ENCODE measurements at places on chromosomes 1 and 21.

GRCh38 chr1:179953974-179954492 is 577 bp upstream of the CEP350 start:
- no peak for DNase-seq

DNA sequence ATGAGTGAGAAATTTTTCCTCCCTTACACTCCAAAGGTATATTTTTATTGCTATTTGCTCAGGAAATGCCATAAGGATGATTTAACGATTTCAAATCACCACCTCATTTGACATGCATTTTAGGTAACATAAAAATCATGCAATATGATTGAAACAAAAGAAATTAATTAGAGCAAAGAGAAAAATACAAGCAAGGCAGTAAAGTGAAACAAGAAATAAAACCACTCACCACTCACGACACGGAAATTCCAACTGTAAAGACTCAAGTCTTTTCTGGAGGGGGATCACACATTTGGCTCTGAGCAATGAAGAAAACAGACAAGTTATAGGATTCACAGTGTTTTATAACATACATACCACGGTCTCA is 86.8 kb upstream of the ARHGAP29 start:
- no peak for DNase-seq

GRCh38 chr1:212692774-212693644 is 6.6 kb downstream of the BATF3 start:
- DNase-seq: no peak

DNA sequence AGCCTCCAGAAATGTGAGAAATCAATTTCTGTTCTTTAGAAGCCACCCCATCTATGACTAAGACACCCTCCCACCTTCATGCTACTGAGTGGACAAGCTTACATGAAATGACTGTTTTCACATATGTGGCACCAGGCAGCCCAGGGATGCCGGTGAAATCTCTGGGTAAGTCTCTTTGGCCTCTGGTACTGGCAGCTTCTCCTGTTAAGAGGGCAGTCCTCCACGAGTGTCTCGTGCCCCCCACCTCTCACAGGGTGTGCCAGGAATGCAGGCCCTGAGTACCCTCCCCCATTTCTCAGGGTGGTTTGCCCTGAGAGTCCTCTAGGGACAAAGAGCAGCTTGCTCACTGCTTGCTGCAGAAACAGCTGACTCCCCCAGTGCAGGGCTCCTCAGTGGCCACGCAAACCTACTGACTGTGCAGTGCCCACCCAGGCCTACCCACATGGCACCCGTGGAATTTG is 3.2 kb upstream of the PRXL2B start:
- DNase-seq: no peak

GRCh38 chr1:161763522-161764098 is 2.5 kb upstream of the ATF6 start:
- no peak for DNase-seq

DNA sequence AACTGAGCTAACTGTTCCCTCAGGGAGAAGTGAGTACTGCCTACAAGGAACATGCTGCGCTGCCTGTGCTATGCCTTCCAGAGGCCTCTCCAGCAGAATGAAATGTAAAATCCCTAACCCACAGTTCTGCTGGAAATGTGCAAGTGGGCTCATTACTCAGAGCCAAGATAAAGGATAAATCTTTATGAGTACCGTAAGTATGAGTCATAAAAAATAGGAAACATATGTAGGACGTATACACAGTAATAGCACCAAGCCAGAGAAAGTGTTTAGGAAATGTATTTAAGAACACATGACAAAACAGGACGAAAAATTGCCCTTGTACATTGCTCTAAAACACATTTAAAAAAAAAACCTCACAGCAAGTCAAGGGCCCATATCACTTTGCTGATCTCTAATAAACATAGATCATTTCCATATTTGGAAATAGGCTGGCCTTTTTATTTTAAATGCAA is 104.6 kb downstream of the TGFBR3 start:
- no peak for DNase-seq

GRCh38 chr1:27713139-27713725 is 12.5 kb upstream of the FAM76A start:
- DNase-seq: no peak

DNA sequence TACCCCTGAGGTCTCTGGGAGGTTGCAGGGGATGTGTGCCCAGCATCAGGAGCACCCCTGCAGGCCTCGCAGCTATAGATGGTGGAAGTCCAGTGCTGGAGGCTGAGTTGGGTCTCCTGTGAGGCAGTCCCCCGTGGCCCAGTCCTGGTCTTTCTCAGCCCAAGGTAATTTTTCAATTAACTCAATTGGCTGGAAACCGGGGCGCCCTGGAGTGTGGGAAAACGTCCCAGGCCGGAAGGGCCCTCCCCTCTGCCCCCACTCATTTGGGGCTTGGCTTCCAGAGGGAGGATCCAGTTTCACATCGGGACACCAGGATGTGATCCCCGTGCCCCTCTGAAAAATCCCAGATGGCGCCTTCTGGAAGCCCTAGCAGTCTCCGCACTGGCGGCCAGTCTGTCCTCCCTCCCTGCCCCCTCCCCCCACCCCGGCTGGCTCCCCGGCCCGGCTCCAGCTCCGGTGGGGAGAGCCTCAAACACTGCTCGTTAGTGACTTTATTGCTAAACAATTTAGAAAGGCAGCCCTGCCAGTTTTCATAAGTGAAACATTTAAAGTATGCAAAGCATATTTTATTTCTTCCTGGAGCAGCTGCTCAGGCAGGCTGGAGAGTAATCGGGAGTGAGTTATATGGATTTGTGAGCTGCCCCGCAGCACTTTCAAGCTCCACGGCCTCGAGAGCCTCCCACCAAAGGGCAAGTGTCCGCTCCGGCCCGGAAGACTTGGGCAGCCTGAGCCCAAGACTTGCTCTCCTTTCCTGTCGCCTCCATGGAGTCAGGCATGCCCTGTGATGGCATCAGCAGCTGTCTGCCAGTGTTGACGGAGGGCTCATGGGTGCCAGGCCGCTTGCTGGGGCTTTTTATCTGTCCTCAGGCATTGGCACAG is 208.2 kb upstream of the TMEM51 start:
- peak; percentile 77 for DNase-seq

GRCh38 chr1:198667807-198668206 is 29.0 kb downstream of the PTPRC start:
- DNase-seq: no peak

DNA sequence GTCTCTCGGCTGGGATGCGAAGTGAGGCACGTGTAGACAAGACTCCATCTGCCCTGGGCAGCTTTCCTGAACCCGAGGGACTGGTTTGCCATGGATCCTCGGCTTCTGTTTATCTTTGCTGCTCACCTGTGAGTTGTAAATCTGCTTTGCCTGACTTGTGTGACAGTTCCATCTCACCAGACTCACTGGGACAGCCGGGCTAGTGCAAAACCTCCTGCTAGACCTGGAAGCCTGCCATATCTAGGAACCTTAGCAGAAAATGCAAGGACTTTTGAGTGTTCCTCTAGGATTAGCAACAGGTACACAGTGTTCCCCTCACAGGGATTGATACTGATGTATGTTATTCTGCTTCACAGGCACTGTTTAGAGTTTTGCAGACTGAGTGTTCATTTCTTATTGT is 218.6 kb downstream of the URB2 start:
- DNase-seq: no peak

DNA sequence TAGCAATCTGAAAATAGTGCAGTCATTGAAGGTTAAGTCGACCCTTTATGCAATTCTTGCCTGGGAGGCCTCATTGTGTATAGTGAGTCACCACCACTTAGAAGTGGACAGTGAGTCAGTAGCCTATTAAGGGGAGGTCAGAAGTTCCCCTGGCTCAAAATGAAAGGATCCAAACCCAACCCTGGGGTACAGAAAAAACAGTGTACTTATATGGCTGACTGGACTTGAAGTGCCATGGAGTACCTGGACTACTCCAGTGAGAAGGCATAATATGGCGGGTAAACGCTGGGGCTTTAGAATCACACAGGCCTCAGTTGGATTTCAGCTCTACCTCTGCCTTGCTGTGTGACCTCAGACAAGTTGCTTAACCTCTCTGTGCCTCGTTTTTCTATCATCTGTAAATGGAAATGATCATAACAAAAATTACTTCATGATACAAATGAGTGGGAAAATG is 2.2 kb upstream of the BCL9 start:
- DNase-seq: peak; percentile 3

DNA sequence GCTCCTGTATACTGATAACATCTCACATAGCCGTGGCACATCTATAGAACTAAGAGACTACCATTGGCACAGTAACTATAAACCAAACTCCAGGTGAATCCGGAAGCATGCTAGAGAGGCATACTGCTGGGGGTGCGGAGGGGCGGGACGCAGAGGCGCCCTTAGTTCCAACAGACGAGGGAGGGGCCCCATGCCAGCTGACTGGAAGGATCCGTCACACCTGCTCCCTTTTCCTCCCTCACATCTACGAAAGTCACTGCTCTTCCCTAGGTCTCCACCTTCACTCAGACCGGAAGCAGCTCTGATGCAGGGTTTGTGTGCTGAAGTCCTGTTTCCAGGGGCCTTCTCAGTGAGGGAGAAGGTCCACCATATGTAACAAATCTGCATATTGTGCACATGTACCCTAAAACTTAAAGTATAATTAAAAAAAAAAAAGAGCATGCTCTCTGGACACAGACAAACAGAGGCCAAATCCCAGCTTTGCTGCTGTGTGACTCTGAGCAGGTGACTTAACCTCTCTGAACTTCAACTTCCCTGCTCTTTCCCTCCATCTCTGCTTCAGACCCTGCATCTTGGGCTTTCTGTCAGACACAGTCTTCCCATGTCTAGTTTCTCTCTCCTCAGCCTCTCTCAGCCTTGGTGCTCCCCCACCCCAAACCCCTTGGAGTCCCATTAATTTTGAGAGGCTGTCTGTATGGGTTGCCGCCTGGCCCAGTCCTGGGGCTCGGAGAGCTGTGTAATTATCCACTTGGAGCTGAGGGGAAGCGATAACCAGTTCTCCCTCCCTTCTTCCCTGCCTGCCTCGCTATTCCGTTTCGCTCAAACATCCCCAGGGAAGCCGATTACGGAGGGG is 7.8 kb upstream of the GJB5 start:
- no peak for DNase-seq

GRCh38 chr1:171803045-171803444 is 21.6 kb downstream of the METTL13 start:
- DNase-seq: no peak

GRCh38 chr1:53695116-53695515 is 43.8 kb downstream of the GLIS1 start:
- DNase-seq: no peak

DNA sequence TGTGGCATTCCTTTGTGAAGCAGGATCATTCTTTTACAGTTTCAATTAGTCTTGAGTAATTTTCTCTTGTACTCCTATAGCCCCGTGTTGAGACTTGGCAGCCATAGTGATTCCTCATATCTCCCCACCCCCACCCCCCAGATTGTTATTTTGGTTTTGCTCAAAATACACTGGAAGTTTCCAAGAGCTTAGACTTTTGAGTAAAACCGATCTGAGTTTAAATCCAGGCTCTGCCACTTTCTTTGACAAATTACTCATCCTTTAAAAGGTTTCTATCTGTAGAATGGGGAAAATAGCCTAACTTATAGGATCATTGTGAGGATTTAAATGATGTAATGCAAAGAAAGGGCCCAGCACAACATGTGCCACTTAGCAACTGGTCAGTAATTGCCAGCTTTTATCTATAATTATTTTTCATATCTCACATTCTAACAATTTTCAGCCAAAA is 53.1 kb upstream of the RC3H1 start:
- no peak for DNase-seq

DNA sequence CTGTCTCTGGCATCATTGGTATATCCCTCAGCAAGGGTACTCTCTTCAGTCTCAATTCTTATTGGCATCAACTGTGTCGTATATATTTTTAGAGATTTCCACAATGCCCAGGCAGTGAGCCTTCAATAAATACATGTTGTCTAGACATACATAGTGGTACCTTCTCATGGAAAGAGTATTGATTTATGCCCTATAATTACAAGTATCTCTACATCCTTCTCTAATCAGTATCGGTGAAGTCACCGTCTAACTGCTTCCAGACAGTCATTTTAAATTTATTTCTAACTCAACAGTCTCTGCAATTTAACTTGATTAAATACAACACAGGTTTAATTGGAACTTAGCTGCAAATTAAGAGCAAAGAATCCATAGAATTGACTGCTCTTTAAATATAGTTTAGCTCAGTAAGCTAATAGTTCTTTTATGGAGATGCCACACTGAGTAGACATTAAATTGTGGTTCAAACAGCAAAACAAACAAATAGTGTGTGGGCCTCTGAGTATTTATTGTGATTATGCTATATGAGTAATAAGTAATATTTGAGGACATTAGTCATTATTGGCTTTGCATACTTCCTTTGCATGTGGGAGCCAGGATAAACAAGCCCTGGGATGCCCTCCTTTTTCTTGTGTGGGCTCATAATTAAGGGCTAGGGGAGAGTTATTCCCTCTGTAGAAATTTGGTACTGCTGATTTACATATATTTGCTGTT is 126.9 kb upstream of the DUSP10 start:
- no peak for DNase-seq

DNA sequence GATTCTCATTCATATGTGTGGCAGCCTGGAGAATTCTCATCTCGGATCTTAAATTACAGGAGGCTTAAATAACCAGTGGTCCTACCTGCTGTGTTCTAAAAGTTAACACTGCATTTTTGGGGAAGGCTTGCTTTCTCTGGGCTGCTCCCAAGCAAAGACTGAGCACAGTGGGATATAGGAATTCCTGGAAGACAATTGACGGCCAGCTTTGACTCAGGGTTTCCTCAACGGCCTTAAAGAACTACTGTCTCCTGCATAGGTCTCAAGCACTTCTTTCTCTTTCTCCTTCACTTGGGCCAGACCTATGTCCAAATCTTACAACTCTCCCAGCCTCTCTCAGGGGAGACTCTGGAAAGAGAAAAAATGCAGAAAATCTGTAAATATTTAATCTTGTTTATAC is 1.0 kb upstream of the KRTAP13-3 start:
- no peak for DNase-seq

DNA sequence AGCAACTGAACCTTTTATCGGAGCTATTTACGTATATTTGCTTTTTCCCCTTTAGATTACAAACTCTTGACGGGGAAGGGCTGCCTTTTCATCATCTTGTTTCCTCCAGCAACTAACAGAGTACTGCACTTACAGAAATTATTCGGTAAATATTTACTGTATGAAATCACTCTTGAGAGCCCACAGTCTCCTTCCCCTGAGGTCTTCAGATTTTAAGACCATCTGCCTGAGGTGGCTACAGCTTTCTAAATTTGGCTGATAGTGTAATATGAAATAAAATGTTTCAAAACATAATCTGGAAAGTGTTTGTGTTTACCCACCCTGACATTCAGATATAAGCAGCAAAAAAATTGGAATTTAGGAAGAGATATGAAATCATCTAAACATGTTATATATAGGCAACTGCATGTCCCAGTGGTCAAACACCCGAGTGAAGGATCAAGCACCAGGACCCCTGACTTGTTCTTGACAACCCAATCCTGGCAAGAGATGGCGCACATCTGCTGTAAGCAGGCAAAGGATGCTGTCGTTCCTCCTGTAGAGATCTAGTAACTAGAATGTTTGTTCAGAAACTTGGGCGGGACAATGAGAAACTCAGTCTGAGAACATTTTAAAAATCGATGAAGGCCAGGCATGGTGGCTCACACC is 60.9 kb downstream of the SIPA1L2 start:
- no peak for DNase-seq

All from globus pallidus (tissue), 1 donor.